ENCODE measurements at places on chromosomes 13 and 19.

GRCh38 chr13:24922387-24922744, 158.4 kb downstream of the RNF17 start:
- no peak for DNase-seq

DNA sequence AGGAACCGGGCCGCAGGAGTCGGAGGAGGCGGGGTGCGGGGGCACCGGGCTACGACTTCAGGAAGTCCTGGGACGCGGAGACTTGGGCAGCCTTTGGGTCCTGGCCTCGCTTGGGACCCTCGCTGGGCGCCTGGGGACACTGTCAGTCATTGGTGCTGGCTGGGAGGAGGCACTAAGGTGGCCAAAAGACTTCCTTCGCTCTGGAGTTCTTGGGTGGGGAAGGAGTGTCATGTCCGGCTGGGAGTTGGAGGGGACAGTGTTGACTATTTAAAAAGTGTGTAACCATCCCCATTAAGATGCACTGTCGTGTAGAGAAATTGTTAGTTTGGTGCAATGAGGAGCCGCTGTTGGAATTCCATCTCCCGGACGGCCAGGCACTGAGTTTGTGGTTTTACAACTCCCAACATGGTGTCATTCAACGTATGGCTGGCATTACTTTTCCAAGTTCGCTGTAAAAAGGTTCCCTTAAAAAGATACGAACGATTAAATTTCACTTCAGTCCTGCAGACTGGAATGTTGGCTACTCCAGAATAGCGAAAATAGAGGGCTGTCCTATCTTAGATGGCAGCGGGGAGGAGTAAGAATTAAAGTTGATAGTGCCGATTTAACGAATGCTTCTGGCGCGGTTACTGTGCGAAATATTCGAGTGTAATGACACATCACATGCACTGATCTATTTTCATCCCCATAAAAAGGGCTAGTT, 776 bp downstream of the DNAJC3 start:
- DNase-seq = peak; percentile 35

DNA sequence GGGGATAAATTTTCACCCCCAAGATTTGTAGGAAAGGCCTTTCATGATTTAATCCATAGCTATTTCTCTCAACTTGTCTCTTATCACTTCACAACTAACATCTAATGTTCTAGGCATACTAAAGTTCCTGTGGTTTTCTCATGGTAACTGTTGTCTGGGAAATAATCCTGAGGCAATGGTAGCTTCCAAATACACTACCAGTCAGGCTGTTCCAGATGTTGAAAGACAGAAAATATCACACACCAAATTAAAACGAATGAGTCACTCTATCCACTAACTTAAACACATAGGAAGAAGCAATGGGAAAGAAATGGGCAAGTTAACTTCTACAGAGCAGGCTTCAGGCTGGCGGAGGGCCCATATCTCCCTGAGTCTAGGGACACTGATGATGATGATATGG, 77.7 kb upstream of the MYO16 start:
- no peak for DNase-seq

- no peak for DNase-seq
These were observed 392.1 kb downstream of the EFNB2 start for GRCh38 chr13:106143392-106143791.

DNA sequence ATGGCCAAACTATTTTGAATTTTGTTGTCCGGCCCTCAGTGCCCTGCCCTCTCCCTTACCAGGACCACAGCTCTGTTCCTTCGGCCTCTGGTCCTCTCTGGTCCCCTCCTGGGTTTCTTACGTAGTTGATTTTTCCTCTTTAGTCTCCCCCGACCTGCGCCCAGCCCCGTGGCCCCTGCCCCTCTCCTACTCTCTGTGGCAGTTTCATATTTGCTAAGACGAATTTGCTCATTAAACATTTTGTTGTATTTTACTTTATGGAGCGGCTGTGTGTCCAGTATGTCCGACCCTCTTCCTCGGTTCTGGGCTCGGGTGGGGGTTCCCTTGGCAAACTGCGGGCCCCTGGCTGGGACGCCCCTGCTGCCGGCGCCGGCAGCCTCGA, 576 bp upstream of the EPN1 start:
- no peak for DNase-seq

DNA sequence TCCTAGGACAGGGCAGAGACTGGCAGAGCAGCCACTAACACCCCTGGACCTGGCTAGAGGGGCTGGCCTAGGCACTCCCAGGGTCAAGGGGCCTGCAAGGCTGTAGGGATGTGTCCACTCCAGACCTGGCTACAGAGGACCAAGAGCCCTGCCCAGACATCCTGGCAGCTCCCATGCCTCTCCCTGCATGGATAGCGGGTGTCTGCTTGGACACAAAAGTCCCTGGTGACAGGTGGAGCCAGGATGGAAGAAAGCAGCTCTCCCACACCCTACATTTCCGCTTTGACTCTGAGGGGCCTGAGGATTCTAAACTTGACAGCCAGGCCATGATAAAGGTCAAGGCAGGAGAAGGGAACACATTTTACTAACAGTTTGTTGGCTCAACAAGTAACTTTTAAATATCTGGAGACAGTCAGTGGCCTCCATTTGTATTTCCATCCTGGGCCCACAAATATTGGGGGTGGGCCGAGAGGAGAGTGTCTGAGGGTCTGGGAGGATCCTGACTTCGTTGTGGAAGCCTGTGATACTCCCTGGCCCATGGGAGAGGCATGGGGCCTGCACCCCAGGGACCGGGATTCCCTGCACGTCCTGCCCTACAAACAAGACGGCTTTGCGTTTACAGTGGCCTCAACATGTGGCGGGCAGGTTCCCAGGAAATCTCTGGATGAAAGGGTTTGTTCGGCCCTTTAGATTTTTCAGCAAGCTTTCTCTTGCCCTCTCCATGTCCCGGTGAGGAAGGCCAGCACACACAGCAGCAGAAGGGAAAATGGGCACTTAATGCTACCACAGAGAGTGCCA, 19.8 kb upstream of the SLC7A9 start:
- DNase-seq = no peak

- no peak for DNase-seq
These were observed 76.8 kb downstream of the FREM2 start for GRCh38 chr13:38763446-38764381.

DNA sequence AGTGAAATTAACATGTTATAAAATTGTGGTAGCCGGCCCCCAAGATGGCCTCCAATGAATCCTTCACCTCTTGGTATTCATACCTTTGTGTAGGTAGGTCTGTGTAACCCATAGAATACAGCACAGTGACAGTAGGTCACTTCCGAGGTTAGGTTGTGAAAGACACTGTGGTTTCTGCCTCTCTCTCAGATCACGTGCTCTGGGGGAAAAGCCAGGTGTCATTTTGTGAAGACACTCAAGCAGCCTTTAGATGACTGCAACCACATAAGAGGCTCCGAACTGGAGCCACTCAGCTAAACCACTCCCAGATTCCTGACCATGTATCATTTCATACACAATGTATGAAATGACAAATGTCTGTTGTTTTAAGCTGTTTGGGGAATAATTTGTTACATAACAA, 9.8 kb upstream of the USPL1 start:
- DNase-seq = no peak

DNA sequence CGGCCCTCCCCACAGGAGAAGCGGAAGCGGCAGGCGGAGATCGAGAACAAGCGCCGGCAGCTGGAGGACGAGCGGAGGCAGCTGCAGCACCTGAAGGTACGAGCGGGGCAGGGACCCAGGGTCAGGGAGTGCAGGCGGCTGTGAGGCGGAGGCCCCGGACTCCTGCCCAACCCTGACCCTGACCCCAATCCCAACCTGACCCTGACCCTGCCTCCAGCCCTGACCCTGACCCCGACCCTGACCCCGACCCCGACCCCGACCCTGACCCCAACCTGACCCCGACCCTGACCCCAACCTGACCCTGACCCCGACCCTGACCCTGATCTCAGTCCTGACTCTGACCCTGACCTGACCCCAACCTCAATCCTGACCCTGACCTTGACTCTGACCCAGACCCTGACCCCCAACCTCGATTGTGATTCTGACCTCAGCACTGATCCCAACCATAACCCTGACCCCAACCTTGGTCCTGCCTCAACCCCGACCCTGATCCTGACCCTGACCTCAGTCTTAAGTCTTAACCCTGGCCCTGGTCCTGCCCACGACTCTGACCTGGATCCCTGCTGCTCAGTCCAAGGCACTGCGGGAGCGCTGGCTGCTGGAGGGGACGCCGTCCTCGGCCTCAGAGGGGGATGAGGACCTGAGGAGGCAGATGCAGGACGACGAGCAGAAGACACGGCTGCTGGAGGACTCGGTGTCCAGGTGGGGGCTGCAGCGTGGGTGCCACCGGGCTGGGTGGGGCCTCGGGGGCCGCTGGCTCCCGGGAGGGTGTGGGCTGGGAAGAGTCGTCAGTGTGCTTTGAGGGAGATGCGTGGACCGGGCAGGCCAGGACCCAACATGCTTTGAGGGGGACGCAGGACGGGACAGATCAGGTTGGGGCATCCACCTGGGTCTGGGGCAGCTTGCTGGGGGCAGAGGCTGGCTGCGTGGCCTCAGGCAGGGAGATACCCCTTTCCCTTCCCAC, 18.5 kb downstream of the PALM start:
- DNase-seq = no peak

- no peak for DNase-seq
These were observed 11.2 kb downstream of the UNC13A start for GRCh38 chr19:17677002-17677401.

DNA sequence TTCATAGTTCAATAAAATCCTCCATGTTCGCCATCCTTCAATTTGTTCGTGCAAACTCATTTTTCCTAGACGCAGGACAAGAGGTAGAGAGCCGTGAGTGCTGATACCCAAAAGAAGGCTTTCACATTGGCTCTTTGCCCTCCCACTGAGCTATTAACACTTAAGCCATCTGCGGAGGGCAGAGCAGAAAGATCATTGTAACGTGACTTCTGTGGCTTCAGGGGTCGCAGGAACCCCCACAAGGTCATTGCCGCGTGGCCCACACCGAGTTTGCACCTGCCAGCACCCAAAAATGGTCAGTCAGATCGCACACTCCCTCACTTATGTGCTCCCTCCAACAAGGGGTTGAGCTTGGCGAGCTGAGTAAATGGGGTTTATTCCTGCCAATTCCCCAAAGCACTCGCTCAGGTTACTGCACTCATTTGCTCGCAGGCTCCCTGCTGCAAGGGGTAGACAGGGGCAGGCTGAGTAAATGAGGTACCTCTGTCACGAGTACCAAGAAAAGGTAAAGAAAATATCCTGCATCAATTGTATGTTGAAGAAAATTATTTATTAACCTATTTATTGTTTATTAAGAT, 144.1 kb downstream of the PRR20E start:
- no peak for DNase-seq

GRCh38 chr13:112060899-112061366, 6.0 kb upstream of the SOX1 start:
- no peak for DNase-seq

GRCh38 chr13:86003029-86003428, 203.8 kb upstream of the SLITRK6 start:
- DNase-seq = no peak

- DNase-seq = no peak
These were observed 115.8 kb downstream of the ZIC5 start for GRCh38 chr13:99855526-99856420.

DNA sequence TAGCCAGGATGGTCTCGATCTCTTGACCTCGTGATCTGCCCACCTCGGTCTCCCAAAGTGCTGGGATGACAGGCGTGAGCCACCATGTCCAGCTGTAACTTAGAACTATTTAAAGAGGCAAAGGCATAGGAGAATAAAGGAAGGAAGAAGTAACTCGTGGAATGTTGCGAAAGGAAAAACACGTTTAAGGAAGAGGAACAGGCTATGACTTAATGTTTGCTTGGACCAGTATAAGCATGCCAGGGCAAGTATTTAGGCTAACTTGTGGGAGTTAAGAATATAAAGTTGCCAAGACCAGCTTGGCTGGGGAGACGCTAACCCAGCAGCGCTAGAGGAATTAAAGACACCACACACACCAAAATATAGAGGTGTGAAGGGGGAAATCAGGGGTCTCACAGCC, 33.5 kb downstream of the ZNF844 start:
- DNase-seq = no peak

DNA sequence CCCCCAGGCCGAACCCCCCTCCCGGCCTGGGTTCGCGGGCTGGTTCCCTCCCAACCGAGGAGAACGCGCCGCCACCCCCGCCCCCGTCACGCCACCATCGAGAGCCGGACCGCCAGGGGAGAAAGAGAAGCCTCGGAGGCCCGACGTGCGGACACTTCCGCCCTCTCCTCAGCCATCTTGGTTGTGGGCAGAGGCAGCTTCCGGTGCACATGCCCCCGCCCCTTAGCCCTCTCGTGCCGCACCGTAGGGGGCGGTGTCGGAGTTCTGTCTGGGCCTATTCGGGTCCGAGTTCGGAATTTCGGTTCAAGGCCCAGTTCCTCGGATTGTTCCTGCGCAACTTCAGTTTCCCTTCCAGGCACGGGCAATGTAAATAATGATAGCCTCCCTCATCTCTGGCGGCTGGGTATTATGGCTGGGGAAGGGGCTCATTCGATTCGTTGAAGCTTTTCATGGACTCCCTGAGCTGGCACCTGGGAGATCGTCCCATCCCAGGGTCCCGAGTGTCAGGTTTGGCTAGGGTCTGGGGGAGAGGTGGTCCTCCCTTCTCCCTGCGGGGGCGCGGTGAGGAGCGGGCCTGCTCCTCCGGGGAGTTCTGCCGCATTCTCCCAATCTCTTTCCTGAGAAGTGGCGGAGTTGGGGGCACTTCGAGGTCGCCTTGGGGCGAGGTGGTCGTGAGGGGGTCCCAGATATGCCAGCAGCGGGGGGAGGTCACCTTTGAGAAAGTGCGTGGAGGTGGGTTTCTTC, at the start of the genes IER2 and STX10:
Gene IER2 (plus strand): TSS at position 225 of the 744 bp plus-strand sequence. CDS start 2,776 bp downstream, outside the sequence.
Gene STX10 (minus strand): TSS at position 189 of the 744 bp plus-strand sequence. CDS start 202 bp downstream, outside the sequence.
- peak; percentile 95 for DNase-seq

GRCh38 chr13:89457977-89458376, 1786.8 kb downstream of the SLITRK5 start:
- no peak for DNase-seq

DNA sequence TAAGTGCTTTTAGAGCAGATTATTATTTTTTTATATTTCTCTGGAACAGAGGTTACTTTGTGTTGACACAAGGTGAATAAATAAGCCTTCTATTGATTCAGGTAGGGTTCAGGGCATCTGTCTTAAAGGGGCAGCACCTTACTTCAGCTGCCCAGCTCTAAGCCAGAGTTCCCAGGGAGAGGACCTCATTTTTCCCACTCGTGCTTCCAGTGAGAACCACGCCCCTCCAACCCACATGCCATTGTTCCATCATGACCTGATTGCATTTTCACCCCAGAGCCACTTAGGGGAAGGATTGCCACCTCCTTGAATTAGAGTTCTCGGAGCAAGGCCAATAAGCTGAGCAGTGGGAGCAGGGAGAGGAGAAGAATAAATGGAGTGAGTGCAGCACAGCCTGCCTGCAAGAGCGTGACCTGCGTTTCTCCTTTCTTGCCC, 104.3 kb upstream of the FRY start:
- no peak for DNase-seq
